ENCODE measurements at places on chromosomes 11 and 22.

DNA sequence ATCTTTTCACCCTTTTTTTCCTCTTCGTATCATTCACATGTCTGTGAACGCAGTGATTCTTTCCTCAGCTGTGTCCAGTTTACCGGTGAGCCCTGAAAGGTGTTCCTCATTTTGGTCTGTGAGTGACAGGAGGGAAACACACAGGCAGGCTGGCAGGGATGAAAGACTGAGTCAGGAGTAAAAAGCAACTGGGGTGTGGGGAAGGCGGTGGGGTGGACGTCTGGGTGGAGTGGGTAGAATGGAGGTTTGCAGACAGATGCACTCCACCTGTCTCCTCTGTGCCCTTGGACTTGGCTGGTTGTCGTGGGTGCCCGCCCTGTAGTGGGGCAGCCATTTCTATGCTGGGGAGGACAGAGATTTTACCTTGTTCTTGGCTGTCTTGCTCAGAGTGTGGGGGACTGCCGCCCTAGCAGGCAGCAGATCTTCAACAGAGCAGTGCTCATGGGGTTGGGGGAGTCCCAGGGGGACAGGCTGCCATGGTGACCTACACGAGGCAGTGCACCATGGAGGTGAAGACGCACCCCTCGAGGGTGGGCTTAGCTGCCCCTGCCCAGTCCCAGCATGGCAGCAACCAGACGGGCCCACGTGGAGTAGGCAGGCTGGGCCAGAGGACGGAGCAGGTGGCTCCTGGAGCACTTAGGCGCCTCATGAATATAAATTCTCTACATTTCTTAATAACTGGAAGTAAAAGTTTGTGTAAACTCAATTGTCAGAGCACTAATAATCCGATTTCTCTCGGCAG lies 603.7 kb downstream of the TBC1D22A start:
- DNase-seq = no peak

- no peak for DNase-seq
Observed at GRCh38 chr11:107848345-107848744, 10.2 kb downstream of the SLC35F2 start.

GRCh38 chr11:131099746-131100145 lies 183.5 kb upstream of the SNX19 start:
- DNase-seq = no peak

GRCh38 chr11:17391493-17392355 lies 3.3 kb upstream of the KCNJ11 start:
- DNase-seq = peak; percentile 82

- DNase-seq = no peak
Observed at GRCh38 chr22:24330636-24331035, 60.0 kb downstream of the SPECC1L start.

DNA sequence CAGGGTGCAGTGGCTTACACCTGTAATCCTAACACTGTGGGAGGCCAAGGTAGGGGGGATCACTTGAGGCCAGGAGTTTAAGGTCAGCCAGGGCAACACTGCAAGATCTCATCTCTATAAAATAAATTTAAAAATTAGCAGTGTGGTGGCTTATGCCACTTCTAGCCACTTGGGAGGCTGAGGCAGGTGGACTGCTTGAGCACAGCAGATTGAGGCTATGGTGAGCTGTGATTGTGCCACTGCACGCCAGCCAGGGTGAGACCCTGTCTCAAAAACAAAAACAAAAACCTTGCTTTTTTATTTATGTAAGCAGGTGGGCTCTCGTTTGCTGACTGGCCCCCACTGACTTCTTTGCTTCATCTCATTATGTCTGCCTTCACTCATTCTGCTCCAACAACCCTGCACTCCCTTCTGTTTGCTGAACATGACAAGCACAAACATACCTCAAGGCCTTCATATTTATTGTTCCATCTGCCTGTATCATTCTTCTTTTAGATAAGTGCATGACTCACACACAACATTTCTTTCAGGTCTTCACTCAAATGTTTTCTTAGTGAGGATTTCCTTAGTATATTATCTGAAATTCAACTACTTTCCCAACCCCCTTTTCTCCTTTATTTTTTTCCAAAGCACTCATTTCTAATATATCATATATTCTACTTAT lies 32.4 kb upstream of the CLNS1A start:
- no peak for DNase-seq

GRCh38 chr11:71153005-71153390 lies 99.4 kb downstream of the SHANK2 start:
- no peak for DNase-seq

- DNase-seq = no peak
Observed at GRCh38 chr11:43930868-43931716, 11.3 kb upstream of the C11orf96 start.

DNA sequence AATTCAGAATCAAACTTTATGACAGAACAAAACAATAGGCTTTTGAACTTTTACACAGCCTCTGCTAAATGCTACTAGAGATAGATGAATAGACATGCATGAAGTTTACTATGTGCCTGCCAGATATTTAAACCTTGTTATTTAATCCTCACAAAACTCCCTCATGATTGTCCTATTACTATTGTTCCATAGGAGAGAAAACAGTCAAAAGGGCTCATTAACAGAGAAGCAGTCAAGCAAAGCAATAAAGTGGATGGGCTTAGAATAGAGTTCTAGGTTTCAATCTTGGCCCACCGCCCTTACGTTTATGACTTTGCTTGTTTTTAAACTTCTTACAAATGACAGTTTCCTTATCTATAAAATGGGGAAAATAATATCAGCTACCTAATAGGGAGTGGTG lies 12.9 kb downstream of the CWC15 start:
- no peak for DNase-seq

DNA sequence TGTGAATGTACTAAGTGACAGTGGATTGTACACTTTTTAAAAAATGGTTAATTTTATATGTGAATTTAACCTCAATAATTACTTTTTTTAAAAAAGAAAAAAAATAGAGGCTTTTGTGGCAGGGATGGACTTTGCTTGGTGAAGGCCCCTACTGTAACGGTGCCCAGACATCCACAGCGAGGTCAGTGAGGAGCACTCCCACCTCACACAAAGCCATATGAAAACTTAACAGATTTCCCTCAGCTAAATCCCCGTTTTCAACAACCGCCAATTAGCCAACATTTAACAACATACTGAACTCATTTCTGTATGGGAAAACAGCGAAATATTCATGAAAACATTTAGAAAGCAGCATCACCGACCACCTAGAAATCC lies 642 bp upstream of the C11orf58 start:
- DNase-seq = no peak

DNA sequence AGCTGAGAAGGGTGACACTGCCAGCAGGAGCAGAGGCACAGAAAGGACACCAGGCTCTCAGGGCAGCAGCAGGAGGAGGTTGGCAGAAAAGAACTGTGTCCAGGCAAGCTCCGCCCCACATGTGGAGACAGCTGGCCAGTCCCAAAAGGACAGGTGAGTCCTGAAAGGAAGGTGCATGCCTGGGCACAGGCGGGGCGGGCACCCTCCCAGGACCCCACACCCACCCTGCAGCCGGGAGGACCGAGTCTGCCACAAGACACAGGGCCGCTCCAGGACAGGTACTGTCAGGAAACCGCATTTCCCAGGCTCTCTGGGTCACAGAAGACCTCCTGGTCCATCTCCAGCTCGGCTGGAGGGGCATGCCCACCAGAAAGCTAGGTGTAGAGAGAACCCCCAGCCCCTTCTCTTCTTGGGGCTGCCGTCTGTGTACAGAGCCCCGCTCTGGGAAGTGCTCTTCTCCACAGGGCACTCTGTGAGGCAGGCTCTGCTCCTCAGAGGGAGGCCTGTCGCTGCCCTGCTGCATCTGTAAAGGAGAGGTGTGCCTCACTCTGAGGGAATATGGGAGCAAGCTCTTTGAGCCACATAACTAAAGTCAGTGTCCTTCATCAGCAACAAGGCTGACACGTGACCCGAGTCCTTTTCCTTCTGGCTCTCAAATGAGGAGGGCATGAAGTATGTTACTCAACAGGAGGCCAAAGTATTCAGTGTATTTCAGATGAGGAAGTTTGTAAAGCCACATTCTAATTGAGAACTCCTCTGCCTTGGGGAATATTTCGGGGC lies 50.5 kb downstream of the CLTCL1 start:
- DNase-seq = no peak

DNA sequence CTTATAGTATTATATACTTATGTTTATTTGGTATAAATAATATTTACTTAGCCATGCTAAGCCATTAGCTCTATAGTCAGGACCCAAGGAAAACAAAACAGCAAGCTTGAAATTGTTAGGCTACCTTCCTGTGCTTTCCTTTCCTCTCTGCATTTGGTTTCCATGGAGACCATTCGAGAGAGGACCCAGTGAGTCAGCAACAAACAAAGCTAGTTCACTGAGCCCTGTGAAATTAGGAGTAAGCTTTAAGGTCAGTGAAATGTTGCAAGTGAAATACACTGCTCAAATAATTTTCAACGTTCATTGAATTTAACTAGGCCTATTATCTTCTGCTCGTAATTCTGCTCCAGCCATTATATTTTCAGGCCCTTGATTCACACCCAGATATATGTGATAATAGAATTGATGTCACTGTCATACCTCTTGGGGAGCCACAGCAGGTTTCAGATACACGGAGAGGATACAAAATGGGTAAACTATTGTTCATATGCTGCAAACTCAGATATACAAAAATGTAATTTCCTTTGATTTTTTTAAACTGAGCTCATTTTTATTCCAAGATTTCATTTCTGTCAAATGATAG lies 9.1 kb upstream of the OR10D3 start:
- DNase-seq = peak; percentile 79

DNA sequence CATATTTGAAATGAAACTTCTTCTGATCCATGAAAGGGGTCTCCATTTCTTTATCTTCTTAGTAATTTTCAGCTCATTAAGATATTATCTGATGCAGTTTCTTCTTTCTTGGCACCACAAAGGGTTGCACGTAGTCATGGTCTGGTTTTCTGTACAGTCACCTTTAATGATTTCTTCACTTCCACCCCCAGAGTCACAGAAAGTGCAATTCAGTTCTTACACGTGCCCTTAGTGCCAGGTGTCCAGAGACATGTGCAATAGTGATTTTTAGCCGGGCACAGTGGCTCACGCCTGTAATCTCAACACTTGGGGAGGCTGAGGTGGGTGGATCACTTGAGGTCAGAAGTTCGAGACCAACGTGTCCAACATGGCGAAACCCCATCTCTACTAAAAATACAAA lies 202.8 kb upstream of the MTNR1B start:
- no peak for DNase-seq

DNA sequence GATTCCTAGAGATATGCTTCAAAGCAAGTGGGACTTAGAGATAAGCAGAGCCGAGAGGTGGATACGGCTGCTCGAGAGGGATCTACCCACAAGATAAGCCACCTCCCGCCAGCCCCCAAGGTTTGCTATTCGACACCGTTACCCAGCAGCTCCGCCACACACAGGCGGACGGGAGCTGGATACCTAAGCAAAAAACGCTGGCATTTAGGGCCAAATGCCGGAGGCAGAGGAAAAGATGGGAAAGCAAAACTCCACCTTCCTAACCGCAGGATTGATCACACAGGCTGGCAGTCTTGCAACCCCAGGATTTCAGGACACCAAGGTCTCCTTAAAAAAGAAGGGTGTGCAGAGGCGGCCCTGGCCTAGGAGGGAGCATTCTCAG lies 709 bp downstream of the FTH1 start:
- no peak for DNase-seq

GRCh38 chr11:128831174-128832120 lies 35.6 kb downstream of the KCNJ1 start:
- peak; percentile 94 for DNase-seq

- DNase-seq = no peak
Observed at GRCh38 chr11:75527938-75528735, 2.4 kb upstream of the GDPD5 start.

GRCh38 chr11:122102426-122102825 lies 13.6 kb downstream of the BLID start:
- DNase-seq = no peak

GRCh38 chr22:20258584-20259326 lies 9.4 kb downstream of the RTN4R start:
- no peak for DNase-seq

GRCh38 chr22:17243524-17243923 lies 24.3 kb upstream of the ADA2 start:
- no peak for DNase-seq

- DNase-seq = peak; percentile 17
Observed at GRCh38 chr22:30309951-30310741, 16.6 kb downstream of the TBC1D10A start.

- no peak for DNase-seq
Observed at GRCh38 chr22:21865041-21865440, 2.4 kb downstream of the MAPK1 start.

DNA sequence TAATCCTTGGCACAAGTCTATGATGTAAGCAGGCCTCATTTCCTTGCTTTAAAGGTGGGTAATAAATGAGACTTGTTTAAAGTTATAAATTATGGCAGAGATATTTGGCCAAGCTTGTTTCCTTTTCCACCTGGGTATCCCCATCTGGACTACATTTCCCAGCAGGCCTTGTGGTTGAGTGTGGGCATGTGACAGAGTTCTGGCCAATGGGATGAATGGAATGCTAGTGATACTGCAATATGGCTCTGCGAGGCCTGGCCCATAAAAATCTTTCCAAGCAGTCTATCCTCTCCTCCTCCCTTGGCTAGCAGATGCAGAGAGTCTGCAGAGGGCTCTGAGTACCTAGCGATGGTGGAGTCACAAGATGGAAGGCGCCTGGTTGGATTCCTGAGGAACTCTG lies 102.5 kb downstream of the TIMP3 start:
- no peak for DNase-seq

DNA sequence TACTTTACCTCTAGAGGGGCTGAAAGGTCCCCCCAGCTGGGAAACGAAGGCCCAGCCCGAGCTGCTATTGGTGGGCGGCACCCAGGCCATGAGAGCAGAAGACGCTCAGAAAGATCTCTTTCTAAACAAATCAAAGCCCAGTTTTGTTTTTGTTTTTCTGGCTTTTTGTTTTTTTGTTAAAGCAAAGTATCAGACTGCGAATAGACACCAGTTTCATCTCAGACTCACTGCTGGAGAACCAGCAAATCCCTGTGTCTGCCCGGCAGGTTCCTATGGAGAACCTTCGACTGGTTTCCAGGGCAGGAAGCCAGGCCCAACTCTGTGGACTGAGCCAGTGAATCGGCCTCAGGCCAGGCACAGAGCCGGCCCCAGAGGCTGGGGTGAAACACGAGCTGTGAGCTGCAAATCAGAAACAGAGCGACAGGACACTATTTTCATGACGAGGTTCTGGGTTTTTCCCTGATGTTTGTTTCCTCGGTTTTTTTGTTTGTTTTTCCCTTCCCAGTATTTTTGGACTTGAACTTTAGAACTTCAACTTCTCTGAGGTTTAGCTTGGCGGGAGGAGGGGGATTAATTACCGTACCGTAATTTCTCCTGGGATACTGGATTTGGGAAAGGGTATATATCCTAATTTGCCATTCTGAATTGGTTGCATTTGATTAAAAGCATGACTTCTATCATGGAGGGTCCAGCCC lies 16.0 kb upstream of the B4GALNT4 start:
- DNase-seq = no peak

- no peak for DNase-seq
Observed at GRCh38 chr11:17572791-17573460, 25.9 kb downstream of the OTOG start.

- no peak for DNase-seq
Observed at GRCh38 chr11:13287681-13288080, 10.1 kb downstream of the BMAL1 start.

GRCh38 chr22:45582236-45582954 lies 79.7 kb downstream of the FBLN1 start:
- DNase-seq = no peak

Measured in NCI-H510A treated with DMSO at 0.1 percent for 48 hours (cell line).